NCI-H1092 (cell line): ENCODE measurements at places on chromosomes 13 and 19.

DNA sequence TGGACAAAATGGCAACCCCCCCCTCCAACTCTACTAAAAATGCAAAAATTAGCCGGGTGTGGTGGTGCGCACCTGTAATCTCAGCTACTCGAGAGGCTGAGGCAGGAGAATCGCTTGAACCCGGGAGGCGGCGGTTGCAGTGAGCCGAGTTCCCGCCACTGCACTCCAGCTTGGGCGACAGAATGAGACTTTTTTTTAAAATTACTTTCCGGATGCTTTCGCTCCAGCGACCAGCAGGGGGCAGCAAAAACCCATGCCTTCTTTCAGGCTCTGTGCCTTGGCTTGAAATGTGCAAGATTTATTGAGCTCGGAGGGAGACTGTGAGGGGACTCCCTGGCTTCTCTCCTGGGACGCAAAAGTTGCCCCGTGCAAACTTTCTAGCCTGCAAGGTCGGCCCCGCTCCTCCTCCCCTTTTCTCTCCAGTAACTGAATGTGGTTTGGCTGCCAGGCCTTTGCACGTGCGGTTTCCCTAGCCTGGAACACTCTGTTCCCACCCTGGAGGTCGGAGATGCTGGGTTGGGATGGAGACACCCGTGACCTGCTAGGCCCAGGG lies 61.4 kb upstream of the NFIC start:
- peak; percentile 55 for DNase-seq

DNA sequence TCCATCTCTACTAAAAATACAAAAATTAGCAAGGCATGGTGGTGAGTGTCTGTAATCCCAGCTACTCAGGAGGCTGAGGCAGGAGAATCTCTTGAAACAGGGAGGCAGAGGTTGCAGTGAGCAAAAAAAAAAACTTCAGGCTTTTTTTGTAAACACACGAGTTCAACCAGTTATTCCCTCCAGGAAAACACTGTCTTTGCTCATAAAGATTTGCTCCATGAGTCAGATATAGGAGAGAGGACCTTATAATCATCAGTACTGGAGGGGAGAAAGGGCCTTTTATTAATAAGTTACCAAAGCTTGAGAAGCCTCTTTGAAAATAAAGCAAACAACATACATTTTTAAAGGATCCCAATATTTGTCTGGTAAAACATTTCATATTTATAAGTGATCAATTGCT lies 110.7 kb downstream of the EFNB2 start:
- DNase-seq: no peak

DNA sequence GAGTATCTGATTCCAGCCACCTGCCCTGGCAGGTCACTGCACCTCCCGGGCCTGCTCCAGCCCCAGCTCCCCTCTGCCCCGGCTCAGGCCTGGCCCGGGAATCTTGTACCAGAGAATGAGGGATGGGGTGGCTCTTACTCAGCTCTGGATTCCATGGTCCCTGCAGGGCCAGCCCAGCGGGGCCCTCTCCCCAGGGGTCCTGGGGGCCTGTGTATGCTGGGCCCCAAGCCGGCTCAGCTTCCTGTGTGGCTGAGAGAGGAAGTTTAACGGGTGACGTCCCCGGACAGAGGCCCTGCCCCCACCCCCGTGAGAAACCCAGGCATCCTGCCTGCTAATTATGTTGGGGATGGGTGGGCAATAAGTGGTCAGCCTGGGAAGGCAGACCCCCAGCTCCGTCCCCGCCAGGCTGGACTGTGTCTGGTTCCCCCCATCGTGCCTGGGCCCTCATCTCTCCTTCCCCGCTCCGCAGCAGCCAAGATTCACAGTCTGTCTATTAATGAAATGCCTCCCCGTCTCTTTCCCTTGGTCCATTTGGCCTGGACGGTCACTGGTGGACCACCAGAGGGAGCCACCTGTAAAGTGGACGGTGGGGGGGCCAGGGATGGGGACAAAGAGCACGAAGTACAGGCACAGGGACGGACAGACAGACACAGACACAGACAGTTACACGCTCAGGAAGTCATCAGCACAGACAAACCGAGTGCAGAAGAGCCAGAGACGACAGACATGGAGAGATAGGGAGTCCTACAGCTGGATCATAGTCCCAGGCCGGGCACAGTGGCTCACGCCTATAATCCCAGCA lies at the start of gene DENND1C:
DENND1C (minus strand) TSS at position 247 of the 802 bp plus-strand sequence; CDS start at position 155, 92 bp downstream.
- no peak for DNase-seq

GRCh38 chr13:73765651-73766384 lies 368.4 kb downstream of the KLF12 start:
- DNase-seq: peak; percentile 99

GRCh38 chr19:6181119-6181518 lies 45.7 kb downstream of the ACSBG2 start:
- no peak for DNase-seq

DNA sequence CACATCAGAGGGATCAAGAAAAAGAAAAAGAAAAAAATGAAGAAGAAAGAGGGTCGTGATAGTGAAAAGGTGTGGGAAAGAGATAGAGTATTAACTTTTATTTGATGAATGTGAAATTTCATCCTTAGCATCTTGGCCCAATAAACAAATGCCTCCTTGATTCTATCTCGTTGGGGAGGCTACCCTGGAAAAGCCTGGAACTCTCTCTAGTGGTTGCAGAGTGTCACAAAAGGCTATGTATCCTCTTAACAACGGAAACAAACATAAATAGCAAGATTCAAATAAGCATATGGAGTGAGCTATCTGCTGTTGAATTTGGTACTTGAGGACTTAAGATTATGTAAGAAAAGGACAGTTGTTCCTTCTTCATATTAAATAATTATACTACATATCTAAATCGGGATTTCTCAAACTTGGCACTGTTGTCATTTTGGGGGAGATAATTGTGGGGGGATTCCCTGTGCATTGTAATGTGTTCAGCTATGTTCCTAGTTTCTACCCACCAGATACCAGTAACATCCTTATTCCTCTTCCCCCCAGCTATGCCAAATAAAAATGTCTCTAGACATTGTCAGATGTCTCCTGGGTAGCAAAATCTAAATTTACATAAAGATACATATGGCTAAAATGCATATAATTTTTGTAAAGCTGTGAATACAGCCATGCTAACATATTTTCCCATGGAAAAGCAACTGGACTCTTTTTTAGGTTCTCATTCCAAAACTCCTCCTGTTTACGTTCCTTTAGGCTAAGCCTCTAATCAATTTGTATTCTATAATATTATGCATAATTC lies 557.2 kb downstream of the DCT start:
- DNase-seq: no peak

DNA sequence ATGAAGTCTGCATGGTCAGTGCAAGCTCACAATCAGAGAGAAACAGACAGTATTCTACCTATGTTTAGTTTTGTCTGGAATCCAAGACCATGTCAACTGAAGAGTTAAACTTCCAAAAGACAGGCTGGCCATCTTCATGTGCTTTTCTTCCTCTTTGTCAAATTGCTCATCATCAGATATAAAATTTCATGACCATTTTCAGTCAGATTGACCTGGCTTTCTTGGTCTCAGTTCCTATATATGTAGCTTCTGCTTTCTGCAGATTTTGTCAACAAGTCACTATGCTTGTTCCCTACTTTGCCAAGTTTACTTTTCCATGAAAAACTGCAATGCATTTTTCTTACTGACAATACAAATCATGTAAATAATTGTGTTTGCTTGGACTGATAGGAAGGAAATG lies 13.9 kb downstream of the SLC46A3 start:
- DNase-seq: no peak

- DNase-seq: no peak
These were observed 95.7 kb downstream of the FNDC3A start for GRCh38 chr13:49071341-49071937.

DNA sequence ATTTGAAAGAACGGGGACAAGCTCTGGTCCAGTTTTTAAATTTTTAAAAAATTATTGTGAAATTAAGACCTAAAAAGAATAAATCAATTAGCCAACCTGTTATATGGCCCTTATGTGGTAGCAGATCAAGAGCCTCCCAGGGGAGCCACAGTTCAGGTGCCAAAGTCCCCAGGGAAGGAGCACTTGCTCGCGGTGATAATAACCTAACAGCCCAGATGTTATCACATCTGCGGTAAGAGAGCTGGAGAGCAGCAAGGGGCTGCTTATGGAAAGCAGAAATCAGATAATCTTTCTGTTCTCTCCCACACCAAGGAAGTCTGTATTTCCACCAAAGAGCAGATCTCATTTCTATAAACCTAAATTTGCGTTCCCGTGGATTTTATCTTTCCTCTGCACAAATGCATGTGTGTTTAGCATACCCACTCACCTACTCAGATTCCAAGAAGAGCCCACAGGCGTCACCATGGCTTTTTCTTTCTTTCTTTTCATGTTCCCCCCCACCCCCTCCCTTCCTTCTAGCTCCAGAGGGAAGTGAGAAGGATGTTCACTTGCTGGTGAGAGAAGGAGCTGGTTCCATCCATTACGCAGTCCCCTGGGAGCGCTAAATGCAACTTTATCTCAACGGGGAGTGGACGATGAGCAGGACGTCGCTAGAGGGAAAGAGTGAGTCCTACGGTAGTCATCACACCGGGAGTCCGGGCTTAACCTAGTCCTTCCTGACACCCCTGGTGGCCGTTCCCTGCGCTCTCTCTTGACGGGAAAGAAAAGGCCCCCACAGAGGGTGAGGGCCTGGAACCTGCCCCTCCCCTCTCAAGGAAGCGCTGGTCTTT lies 1.6 kb upstream of the POU4F1 start:
- no peak for DNase-seq

- DNase-seq: no peak
These were observed 8.0 kb downstream of the FXYD3 start for GRCh38 chr19:35123573-35123972.

GRCh38 chr13:48131533-48131932 lies 36.6 kb upstream of the MED4 start:
- no peak for DNase-seq

DNA sequence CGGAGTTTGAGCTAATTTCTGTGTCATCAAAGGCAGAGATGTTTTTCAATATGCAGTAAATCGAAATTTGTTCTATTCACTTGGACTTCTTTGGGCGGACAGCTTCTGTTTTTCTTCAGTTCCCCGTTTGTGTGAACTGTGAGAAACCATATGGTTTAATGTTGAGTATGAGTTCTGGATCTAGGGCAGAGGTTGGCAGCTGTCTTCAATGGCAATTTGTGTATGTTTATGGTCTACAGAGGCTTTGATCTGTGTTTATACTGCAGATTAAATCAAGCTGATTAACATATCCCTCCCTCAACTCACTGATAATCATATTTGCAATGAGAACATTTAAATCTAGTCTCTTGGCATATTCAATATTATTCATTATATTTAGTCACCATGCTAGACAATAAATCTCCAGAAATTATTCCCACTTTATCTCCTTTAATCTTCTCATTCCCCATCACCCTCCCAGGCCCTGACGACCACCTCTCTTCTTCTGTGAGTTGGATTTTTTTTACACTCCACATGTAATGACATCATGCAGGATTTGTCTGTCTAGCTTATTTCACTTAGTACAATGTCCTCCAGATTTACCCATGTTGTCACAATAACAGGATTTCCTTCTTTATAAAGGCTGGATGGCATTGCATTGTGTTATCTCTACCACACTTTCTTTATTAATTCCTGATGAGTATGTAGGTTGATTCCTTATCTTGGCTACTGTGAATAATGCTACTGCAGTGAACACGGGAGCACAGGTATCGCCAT lies 9.0 kb downstream of the ZNF331 start:
- DNase-seq: no peak

DNA sequence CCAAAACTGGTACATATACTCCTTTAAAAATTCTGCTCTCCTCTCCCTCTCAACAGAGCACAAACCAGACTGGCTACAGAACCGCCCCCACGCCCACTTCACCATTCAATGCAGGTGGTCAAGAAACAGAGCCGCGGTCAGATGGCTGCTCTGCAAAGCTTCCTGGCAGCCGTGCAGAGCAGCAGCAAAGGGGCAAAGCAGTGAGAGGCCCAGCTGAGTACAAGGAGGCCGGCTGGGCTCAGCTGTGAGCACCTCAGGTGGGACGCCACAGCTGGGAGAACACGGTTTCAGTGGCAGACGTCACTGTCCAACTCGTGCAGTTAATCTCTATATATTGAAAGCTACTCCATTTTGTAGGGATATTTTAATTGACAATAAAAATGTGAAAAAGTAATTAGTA lies 8.3 kb downstream of the GRTP1 start:
- DNase-seq: no peak

DNA sequence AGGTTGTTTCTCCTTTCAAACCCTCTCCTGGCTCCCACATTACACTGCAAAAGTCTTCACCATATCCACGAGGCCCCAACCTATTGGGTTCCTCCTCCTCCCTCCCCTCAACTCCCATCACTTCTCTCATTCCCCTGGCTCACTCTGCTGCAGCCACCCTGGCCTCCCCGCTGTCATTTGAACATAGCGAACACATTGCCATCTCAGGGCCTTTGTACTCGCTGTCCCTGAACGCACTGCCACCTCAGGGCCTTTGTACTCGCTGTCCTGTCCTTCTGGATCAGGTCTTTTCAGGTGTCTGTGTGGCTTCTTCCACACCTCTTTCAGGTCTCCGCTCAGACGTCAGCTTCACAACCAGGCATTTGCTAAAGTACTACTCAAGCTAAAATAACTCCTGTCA lies 1.7 kb downstream of the CCDC61 start:
- DNase-seq: no peak

- DNase-seq: no peak
These were observed 138.7 kb downstream of the KDM4B start for GRCh38 chr19:5107432-5108122.

DNA sequence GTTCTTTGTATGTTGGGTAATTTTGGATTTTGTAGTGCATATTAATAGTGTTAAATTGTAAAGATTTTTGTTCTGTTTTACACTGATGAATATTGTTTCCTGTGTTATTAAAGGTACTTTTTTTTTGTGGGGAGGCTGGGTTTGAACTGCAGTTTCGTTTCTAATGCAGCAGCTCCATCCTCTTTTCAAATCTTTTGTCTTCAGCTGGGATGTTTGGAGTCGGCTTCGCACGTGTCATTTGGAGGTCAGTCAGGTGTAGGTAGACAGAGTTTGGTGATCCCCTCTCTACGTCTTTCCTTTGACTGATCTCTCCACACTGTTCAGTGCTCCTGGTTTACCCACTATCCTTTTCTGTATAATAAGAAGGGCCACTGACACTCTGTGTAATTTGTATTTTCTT lies 30.3 kb downstream of the TDRD3 start:
- no peak for DNase-seq

GRCh38 chr19:14479309-14479974 lies 4.3 kb upstream of the PTGER1 start:
- DNase-seq: no peak

GRCh38 chr19:33434069-33434885 lies 60.8 kb downstream of the CEBPG start:
- no peak for DNase-seq

- DNase-seq: no peak
These were observed 19.4 kb downstream of the IQCN start for GRCh38 chr19:18254546-18255503.

DNA sequence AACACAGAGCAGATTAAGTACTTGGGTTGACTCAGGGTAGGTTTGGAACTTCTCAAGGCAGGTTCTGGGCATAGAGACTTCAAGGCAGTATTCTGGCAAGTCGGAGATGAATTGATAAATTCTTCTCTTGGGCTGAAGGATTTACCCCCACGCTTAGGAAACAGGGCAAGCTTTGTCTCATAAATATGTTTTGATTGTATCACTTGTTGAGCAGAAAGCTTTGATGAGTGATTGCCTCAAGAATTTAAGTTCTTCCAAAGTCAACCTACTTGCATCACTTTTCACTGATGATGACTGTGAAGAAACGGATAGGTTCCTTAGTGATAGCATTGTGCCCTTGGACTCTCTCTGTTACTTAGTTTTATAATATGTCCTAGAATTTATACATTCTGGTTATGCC lies 258.6 kb upstream of the DACH1 start:
- DNase-seq: no peak
